ENCODE measurements at places on chromosomes 6 and 20. TPM values are rescaled to one million over a fixed set of nuclear protein-coding genes. Genes with fewer than 3 reads are reported as not detected.

Gene GABRR1
- not detected for total RNA-seq

Gene NKAIN4
- total RNA-seq = not detected

Gene ZNF311
- 0.63 TPM for total RNA-seq

Gene GRIK2
- not detected for total RNA-seq

Gene DZANK1
- 0.94 TPM for total RNA-seq

Gene CTSA
- total RNA-seq = 49.5 TPM

Gene SLC22A7
- total RNA-seq = not detected

Gene C6orf163
- 2.1 TPM for total RNA-seq
